ENCODE measurements at places on chromosomes 12 and 14. TPM values are rescaled to one million over a fixed set of nuclear protein-coding genes. Genes with fewer than 3 reads are reported as not detected.
A peak's percentile ranks its signal among the peaks of the same experiment; 100 is the strongest.

Gene TEX22
- 1.8 TPM for total RNA-seq

Gene SLC10A1
- not detected for total RNA-seq

Gene LHX5
- total RNA-seq, result 0.19 TPM

Gene SYT1
- not detected for total RNA-seq

Gene CRADD
- 9.1 TPM for total RNA-seq

Gene NEUROD4
- total RNA-seq, result not detected

Gene SLC17A8
- not detected for total RNA-seq

Gene NFATC4
- 2.6 TPM for total RNA-seq

Gene LTB4R2
- total RNA-seq, result 21.5 TPM

GRCh38 chr12:3888659-3889058, 15.5 kb upstream of the PARP11 start:
- H3K27me3 ChIP-seq, result no peaks in the 10 kb centered on the region
- no peak for DNase-seq

GRCh38 chr12:105431537-105432100, 101.1 kb downstream of the C12orf75 start:
- H3K27ac ChIP-seq, result no peak overlapping the region
- no peaks in the 10 kb centered on the region for H3K36me3 ChIP-seq
- H3K27me3 ChIP-seq, result peaks cover 38% of the 10 kb centered on the region
- H3K4me1 ChIP-seq, result no peaks in the 10 kb centered on the region

DNA sequence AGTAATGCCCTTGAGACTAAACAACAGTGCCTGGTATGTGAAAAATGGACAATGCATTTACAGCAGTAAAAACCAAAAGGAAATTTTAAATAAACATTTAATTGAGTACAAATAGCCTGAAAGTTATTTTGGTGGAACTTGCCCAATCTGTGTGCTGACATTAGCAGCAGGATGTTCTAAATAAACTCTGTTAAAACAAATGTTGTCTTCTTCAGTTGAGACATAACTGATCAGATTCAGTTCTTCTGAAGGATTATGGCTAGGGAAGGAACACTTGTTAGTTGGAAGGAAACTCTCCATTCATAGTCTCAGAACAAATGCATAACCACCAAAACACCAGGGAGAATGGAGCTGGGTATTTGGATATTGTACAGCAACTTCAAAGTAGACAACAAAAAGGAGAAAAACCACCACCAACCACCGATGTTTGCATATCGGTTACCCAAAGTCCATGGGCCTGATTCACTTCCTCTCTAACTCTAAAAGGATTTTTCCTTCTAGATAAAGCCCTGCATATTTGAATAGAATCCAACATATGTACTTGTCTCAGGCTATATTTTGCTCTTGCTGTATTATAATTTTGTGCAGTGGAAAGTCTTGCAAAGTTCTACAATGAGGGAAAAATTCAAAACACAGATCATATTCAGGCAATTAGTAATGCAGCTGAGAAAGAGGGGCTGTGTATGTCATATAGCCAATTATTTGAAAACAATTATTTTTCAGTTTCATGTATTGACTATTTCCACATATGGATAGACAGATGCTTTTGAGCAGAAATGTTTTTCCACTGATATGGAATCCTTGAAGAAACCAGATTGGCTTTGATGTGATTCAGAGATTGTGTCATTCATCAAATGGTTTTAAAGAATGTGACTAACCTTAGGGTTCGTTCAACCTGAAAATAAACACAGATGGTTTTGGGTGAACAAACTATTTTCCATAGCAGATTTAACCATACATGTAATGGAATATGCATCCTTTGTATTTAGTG, 152.2 kb upstream of the BMP4 start:
- no peak for DNase-seq
- no peaks in the 10 kb centered on the region for H3K4me1 ChIP-seq

DNA sequence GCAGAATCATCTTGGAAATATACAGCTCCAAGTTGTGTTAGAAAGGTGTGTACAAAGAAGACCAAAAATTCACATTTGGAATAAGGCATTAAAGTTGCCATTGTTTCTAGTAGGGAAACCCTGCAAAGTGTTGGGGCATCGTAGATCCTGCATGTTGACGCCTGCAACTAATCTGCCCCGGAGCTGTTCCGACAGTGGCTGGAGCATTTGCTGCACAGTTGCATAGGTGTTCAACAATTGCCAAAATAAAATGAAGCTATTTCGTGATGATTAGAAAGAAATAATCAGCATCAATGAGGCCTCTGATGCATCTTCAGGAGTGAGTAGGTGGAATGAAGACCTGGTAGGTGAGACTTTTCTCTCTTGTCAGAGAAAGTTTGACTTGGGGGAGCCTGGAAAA, 47.3 kb downstream of the DAD1 start:
- DNase-seq, result no peak
- H3K27me3 ChIP-seq, result no peaks in the 10 kb centered on the region
- peaks cover 50% of the 10 kb centered on the region for H3K36me3 ChIP-seq
- peak overlapping the region; percentile 99 for H3K27ac ChIP-seq
- H3K4me3 ChIP-seq, result peak overlapping the region; percentile 87
- peaks cover 100% of the 10 kb centered on the region for H3K4me1 ChIP-seq

DNA sequence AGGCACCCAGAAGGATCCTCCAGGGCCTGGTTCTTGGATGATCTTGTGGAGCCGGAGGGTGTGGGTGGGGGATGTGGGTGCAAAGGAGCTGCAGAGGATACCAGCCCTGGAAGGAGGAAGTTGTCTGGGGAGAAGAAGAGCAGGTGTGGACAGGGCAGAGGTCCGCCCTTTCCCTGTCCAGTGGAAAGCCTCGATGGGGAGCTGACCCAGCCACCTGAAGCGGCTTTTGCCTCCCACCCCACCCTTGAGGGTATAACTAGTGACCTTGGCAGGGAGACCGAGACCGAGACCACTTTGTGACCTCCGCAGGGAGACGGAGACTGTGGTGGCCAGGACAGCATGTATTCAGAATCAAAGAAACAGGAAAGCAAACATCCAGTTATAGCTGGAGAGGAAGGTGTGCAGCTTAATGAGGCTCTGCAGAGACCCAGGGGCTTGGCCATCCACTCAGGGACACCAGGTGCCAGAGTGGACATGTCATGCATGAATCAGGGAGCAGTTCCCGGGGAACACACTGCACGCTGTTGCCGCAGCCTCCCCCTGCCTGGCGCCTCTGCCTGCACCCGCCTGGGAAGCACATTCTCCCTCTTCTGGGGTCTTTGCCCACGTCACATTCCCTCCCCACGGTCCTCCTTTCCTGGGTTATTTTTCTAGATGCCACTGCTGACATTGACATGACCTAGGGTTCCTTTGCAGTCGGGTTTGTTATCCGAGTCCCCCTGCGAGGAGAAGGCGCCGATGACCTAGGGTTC, 87.7 kb downstream of the ADGRD1 start:
- H3K4me1 ChIP-seq, result no peaks in the 10 kb centered on the region
- H3K36me3 ChIP-seq, result peaks cover 4% of the 10 kb centered on the region
- no peaks in the 10 kb centered on the region for H3K27me3 ChIP-seq

GRCh38 chr14:99820702-99821331, 27.6 kb downstream of the EML1 start:
- no peak overlapping the region for H3K27ac ChIP-seq
- no peak for DNase-seq

- no peak for DNase-seq
- no peak overlapping the region for H3K4me3 ChIP-seq
- H3K36me3 ChIP-seq, result no peaks in the 10 kb centered on the region
- H3K27me3 ChIP-seq, result no peaks in the 10 kb centered on the region
- H3K4me1 ChIP-seq, result no peaks in the 10 kb centered on the region
- H3K27ac ChIP-seq, result no peak overlapping the region
These were observed 51.7 kb upstream of the MYF6 start for GRCh38 chr12:80655751-80656150.

DNA sequence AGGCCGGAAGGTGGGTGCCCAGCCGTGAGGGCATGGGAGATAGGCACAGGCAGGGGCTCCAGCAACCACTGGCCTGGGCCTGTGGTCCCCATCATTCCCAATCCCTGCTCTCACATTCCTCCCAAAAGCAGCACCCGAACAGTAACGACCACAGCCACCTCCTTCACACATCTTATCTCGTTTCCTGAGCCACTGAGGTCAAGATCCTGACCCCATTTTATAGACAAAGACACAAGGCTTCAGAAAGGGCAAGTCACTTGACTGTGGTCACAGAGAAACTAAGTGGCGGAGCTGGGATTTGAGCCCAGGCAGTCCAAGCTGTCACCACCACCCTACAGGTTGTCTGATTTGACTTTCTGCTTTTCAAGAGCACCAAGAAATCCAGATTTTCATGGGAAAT, 38.9 kb downstream of the DTX1 start:
- no peaks in the 10 kb centered on the region for H3K27me3 ChIP-seq
- H3K4me3 ChIP-seq, result no peak overlapping the region
- no peaks in the 10 kb centered on the region for H3K36me3 ChIP-seq
- no peak overlapping the region for H3K27ac ChIP-seq

GRCh38 chr14:33839193-33840076, 111.4 kb downstream of the EGLN3 start:
- H3K4me3 ChIP-seq, result no peak overlapping the region
- H3K36me3 ChIP-seq, result no peaks in the 10 kb centered on the region
- H3K27me3 ChIP-seq, result no peaks in the 10 kb centered on the region
- peak; percentile 53 for DNase-seq
- no peak overlapping the region for H3K27ac ChIP-seq

DNA sequence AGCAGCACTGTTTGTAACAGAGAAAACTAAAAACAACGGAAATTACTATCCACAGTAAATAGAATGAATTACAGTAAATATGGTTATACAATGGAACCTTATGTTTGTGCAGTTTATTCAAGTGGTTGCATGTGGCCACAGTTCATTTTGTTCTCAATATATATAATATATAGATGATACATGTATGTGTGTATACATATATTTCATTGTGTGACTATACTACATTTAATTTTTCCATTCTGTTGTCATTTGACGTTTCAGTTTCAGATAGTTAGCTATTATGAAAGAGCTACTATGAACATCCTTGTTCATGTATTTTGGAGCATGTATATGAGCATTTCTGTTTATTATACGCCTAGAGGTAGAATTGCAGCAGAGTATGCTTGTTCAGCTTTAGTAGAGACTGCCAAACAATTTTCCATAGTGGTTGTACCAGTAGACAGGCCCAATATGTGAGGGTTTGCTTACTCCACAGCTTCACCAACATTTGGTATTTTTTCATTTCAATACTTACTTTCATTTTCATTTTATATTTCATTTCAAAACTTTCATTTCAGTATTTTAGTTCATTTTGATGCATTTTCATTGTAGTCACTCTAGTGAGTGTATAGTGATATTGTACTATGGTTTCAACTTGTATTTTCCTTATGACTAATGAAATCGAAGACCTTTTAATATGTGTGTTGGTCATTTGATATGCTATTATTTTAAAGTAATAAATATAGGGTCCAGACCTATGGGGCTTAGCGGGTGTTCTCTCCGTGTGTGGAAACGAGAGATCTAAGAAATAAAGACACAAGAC, 141.5 kb upstream of the FGD4 start:
- peak overlapping the region; percentile 56 for H3K27ac ChIP-seq
- H3K4me3 ChIP-seq, result no peak overlapping the region
- DNase-seq, result no peak
- peaks cover 12% of the 10 kb centered on the region for H3K36me3 ChIP-seq

- H3K27me3 ChIP-seq, result peaks cover 5% of the 10 kb centered on the region
- H3K4me1 ChIP-seq, result peaks cover 10% of the 10 kb centered on the region
- no peak for DNase-seq
- no peak overlapping the region for H3K4me3 ChIP-seq
- H3K27ac ChIP-seq, result no peak overlapping the region
These were observed 276.0 kb downstream of the ADGRD1 start for GRCh38 chr12:131229426-131230339.

DNA sequence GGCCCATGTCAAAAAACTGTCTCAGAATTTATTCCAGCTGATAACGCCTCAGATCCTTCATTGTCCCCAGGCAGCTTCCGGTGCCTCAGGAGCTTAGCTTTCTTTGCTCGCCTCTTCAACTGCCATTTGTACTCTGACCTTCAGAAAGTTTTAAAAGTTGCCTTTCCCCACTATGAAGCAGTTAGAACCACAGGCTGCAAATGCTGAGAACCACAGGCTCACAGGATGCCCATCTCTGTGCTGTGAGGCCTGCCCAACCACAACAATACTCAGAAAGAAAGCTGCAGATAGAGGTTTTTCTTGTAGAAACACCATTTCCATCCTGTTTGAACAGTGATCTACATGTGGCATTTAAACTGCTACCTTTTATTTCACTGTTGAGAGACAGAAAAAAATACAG, 131.1 kb downstream of the PRKCH start:
- peaks cover 25% of the 10 kb centered on the region for H3K36me3 ChIP-seq
- peak; percentile 77 for DNase-seq
- H3K4me1 ChIP-seq, result peaks cover 100% of the 10 kb centered on the region
- H3K27ac ChIP-seq, result peak overlapping the region; percentile 90
- peak overlapping the region; percentile 82 for H3K4me3 ChIP-seq

GRCh38 chr12:93571925-93572711, at the start of gene SOCS2:
TSS of gene SOCS2 (plus strand) at chr12:93572675. CDS start at chr12:93572898, 223 bp downstream.
- peak within 1 kb of the TSS; percentile 97 for H3K27ac ChIP-seq
- peak within 1 kb of the TSS; percentile 96 for H3K4me3 ChIP-seq
- H3K36me3 ChIP-seq, result peaks cover 11% of the 10 kb centered on the region
- DNase-seq, result peak; percentile 54
- peaks cover 37% of the 10 kb centered on the region for H3K27me3 ChIP-seq

DNA sequence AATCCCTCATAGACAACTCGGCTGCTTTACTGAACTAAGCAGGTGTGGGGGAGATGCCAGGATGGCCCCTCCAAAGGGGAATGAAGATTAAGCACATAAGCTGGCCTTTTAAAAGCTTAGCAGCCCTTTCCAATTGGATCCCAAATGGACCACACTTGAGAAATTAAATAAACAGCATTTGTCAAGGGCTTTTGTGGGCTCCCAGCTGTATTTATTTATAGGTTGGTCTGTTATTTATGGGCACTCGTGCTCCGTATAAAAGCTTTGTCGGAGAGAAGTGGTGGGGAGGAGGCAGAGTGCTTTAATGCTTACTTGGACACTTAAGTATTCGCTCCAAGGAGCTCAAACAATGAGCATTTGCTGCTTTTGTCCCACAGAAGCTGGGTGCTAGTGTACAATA, 580.2 kb downstream of the MED13L start:
- H3K36me3 ChIP-seq, result no peaks in the 10 kb centered on the region
- H3K4me3 ChIP-seq, result no peak overlapping the region
- no peak overlapping the region for H3K27ac ChIP-seq
- DNase-seq, result no peak

GRCh38 chr12:42757624-42758119, 168.1 kb upstream of the PRICKLE1 start:
- H3K27ac ChIP-seq, result no peak overlapping the region
- H3K4me3 ChIP-seq, result no peak overlapping the region
- no peaks in the 10 kb centered on the region for H3K36me3 ChIP-seq
- H3K4me1 ChIP-seq, result no peaks in the 10 kb centered on the region
- DNase-seq, result no peak

GRCh38 chr12:70831543-70831942, 89.0 kb downstream of the PTPRR start:
- H3K4me3 ChIP-seq, result no peak overlapping the region
- no peak overlapping the region for H3K27ac ChIP-seq
- H3K36me3 ChIP-seq, result no peaks in the 10 kb centered on the region
